ENCODE measurements at places on chromosomes 3 and 15.

- peak; percentile 9 for DNase-seq
Observed at GRCh38 chr3:109336291-109336861, 970 bp downstream of the DPPA4 start.

GRCh38 chr15:50873935-50874361 is 34.5 kb upstream of the AP4E1 start:
- no peak for DNase-seq

DNA sequence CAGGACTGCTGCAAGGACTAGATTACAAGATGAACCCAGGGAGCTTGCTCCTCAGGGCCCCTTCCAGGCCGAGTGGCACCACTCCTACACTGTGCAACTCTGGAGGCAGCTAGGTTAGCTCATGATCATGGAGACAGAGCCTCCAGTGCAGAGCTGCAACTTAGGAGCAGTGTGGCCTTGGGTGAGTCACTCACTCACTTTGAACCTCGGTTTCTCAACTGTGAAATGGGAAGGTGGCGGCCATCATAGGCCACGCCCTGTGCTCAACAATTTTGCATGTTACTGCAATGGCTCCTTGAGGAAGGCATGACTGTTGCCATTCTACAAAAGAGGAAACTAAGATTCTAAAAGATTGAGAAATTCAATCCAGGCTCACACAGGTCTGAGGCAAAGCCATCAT is 11.2 kb upstream of the CXCR6 start:
- no peak for DNase-seq

DNA sequence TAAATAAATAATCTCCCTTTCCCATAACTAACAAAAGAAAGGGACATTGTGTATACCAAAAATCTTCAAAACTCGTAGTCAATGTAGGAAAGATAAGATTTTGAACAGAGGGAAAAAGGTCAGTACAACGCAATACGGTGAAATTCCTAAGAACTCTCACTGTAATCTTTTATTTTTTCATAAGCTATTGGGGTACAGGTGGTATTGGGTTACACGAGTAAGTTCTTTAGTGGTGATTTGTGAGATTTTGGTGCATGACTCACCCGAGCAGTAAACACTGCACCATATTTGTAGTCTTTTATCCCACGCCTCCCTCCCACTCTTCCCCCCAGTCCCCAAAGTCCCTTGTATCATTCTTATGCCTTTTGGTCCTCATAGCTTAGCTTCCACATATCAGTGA is 718.0 kb downstream of the TBL1XR1 start:
- no peak for DNase-seq

DNA sequence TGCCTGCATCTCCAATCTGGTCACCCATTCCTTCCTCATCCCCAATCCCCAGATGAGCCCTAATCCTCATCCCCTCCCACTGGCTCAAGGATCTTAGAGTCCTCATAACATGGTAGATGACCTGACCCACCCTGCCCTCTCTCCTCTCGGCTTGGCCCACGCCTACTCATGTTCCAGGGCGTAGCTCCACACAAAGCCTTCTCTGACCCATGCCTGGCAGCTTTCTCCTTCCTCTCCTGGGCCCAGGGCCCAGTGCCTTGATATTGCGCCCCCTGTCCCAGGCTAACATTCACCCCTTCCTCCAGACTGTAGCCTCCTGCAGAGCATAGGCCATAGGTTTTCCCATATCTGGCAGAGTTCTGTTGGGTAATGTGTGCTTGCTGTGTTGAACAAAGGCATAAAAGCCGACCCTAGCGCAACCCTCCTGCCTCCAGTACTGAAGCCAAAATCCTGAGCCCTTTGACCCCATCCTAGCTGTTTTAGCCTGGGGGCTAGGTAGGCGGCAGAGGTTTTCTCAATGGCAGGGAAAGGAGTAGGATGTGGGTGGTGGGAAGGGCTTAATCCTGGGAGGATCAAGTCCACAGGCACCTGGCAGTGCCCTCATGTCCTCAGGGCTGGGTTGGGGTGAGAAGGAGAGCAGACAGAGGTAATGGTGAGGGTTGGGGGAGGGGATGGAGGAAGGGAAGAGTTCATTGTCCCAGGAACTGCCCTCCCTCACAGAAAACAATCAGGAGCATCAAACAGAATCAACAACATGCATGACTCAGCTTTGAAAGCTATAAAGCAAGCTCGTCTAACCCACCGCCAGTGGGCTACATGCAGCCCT is 35.5 kb downstream of the MESD start:
- no peak for DNase-seq

GRCh38 chr15:82831894-82832600 is 22.6 kb downstream of the WHAMM start:
- no peak for DNase-seq

DNA sequence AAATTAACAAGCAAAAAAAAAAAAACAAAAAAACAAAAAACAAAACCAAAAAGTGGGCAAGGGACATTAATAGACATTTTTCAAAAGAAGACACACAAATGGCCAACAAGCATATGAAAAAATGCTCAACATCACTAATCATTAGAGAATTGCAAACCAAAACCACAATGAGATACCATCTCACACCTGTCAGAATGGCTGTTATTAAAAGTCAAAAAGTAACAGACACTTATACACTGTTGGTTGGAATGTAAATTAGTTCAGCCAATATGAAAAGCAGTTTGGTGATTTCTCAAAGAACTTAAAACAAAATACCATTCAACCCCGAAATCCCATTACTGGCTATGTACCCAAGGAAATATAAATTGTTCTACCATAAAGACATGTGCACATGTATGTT is 222.4 kb upstream of the CD96 start:
- DNase-seq: no peak

DNA sequence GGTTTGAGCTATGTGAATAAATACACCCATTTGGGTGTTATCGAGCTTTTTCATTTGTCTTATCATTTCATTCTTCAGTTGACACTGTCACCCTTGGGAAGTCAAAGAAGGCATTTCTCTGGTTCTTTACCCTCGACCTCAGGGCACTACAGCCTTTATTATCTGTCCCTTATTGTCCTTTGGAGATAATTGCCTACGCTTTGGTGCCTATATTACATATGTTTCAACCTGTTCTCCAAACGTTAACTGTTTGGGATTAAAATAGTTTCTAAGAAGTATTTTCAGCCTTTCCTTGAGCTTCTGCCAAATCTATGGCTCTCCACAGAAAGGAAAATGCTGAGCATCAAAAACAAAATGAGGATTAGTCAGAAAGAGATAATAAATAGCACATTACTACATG is 395.4 kb upstream of the ADAMTS9 start:
- no peak for DNase-seq

DNA sequence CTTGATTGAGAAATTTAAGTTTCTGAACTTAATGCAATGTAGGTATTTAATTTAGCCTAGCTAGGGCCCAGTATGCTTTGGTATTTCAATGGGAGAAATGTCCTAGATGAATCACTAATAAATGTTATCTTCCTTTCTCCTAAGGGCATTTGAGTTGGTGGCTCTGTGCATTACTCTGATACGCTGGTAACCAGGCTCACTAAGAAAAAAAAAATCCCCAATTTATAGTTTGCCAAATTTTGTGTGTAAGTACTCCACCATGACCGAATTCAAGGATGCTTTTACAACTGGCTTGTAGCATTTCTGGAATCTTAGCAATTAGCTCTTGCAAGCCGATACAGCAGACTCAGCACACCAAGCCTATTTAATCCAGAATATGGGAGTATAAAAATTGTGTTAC is 94.6 kb upstream of the LPP start:
- no peak for DNase-seq

DNA sequence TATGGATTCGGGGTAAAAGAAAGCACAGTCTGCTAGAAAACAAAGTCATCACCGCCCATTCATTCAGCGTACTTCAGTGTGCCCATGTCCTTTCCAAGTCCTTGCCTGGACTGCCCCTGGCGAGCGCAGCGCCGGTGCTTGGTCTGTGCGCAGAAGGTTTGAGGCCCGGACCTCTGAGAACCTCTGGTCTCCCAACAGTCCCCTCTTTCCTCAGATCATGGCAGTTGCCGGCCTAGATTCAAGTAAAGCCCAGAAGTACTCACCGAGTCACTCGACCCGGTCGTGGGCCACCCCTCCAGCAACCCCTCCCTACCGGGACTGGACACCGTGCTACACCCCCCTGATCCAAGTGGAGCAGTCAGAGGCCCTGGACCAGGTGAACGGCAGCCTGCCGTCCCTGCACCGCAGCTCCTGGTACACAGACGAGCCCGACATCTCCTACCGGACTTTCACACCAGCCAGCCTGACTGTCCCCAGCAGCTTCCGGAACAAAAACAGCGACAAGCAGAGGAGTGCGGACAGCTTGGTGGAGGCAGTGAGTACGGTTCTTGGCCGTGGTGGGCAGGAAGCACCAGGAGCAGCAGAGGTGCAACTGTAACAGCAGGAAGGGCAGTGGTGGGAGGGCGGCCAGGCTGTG is 36.3 kb downstream of the CHDH start:
- no peak for DNase-seq

DNA sequence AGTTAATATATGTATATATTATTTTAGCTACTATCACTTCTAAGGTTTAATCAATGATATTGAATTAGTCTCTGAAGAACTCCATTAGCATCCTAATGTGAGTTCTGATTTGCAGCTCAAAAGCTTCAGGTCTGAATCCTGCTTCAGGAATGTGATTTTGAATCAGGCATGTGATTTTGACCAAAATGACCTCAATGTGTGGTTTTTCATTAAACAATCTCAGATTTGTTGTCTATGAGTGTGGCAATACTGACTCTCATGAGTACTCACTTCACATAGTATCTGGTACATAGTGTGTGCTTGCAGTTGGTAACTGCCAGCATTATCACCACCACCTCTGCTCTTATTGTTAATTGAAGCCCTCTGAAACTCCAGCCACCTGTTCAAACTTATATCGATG is 251.0 kb downstream of the KCNH8 start:
- no peak for DNase-seq

- no peak for DNase-seq
Observed at GRCh38 chr15:101539930-101540329, 50.4 kb upstream of the PCSK6 start.

DNA sequence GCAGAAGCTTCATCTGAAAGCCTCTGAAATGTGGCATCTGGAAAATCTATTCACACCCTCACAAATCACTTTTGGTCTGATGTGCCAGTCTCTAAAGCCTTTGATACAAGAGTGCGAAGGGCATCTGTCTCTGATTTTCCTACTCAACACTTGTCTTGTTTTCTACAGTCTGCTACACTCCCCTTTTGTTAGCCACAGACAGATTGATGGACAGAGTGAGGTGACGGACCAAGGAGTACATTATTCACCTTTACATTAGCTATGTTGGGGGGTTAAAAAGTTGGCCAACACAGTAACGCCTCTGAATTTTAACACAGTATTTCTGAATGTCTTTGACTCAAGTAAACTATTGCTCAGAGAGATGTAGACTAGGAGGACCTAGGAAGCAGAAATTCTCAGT is 63.1 kb downstream of the TNIK start:
- no peak for DNase-seq

DNA sequence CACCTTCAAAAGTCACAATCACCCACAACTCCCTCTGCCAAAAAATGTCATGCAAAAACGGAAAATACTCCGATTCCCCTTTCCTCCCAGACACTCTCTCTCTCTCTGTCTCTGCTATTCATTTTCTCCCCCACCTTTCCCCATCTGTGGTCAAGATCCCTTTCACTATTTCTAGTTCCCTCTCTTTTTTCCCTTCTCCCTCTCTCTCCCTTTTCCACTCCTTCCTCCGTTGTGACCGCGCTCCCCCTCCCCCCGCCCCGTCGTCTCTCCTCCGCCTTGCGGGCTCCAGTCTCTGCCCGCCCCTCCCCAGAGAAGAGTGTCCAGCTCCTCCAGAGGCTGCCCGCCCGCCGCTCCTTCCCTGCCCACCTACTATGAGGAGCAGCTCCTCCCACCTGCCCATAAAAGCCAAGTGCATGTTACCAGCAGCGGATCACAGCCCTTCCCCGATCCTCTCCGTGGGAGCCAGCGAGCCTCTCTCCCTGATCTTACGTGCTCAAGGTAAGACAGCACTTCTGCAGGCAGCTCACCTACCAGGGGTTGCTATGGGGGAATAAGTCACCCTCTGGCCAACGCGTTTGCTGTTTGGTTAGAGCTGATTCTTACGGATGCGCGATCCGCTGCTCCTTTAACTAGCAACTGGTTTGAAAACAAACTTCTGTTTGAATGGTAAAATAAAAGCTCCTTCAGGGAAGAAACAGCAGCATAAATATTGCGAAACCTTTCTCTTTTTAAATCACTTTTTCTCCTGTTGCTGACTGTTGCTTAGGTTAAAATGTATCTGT is at the start of gene COL8A1:
COL8A1 (plus strand) TSS at position 428 of the 782 bp plus-strand sequence. CDS start 152,089 bp downstream, outside the sequence.
- no peak for DNase-seq

GRCh38 chr15:53811530-53811929 is 52.1 kb upstream of the WDR72 start:
- DNase-seq: no peak

DNA sequence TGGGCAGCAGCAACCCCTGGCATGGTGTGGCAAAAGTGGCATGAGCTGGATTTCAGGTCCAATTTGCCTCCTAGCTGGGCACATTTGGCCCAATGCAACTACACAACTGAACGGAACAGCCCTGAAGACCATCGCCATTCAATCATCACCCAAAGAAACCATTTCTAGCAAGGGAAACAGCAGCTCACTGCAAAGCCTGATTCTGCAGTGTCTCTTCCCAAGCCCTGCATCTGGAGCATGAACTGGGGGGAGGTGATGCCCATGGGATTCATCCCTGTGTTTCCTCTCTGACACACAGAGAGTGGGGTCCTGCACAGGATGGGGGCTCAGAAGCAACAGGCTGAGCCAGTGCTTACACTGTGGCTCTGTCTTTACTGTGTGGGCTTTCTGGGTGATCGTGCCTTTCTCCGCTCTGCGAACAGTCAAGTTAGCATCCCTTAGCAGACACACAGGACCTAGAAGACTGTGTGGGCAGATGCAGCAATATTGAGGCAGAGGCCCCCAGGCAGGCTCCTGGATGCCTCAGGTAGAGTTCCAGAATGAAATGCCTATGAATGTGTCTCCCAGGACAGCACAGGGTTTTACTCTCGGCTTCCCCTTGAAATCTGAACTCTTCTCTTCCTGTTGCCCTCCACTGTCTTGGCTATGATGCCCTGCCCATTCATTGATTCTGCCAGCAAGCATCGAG is 91.1 kb upstream of the ALDH1A3 start:
- no peak for DNase-seq

GRCh38 chr15:40449275-40449674 is 8.5 kb downstream of the BAHD1 start:
- DNase-seq: no peak

DNA sequence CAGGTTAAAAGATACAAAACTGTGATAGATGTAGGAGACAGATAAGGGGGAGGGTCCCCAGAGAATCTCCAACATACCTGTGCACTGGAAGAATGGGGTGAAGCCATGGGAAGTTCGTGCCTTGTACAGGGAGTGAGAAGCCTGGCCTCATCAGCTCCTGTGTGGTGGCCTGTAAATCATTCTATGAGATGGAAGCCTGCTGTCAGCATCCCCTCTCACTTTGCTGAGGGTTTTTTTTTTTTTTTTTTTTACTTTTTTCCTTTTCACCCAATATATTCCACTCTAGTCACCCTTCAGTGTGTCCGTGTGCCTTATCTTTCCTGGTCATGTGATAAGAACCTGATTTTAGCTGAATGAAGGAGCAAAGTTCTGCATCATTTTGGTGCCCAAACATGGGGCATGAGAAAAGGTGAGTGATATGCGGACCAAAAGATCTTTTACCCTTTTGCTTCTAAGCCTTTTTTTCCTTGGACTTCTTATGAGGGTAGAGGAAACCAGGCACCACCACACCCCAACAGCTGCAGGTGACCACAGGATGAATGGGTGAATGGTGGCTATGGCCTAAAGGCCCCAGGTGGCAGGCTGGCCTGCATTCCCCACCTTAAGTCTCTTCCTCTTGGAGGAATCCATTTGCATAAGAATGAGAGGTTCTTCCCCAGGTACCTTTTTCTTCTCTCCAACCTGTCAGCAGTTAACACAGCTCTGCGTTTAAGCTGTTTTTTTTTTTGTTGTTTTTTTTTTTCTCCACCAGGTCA is 1345.0 kb downstream of the NSUN3 start:
- no peak for DNase-seq

- no peak for DNase-seq
Observed at GRCh38 chr3:150248888-150249681, 159.0 kb upstream of the TSC22D2 start.

All from CD4-positive, alpha-beta T cell treated with Interleukin-12 subunit alpha and Interleukin-12 subunit beta, for 1 hour (primary cell).